ENCODE measurements at places on chromosomes 12 and 14.
A peak's percentile ranks its signal among the peaks of the same experiment; 100 is the strongest.

GRCh38 chr14:81433378-81433777, 33.3 kb upstream of the STON2 start:
- no peak for DNase-seq

DNA sequence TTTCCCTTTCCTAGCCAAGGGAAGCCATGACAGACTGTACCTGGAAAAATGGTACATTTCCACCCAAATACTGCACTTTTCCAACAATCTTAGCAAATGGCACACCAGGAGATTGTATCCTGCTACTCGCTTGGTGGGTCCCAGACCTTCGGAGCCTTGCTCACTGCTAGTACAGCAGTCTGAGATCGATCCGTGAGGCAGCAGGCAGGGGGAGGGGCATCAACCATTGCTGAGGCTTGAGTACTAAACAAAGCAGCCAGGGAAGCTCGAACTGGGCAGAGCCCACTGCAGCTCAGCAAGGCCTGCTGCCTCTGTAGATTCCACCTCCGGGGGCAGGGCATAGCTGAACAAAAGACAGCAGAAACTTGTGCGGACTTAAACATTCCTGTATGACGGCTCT, 218.8 kb downstream of the LRIG3 start:
- DNase-seq, result no peak

GRCh38 chr12:31584782-31585181, 6.2 kb downstream of the DENND5B start:
- DNase-seq, result no peak

- DNase-seq, result no peak
These were observed 186.2 kb upstream of the C14orf180 start for GRCh38 chr14:104393199-104393897.

- no peak for DNase-seq
These were observed 229.7 kb downstream of the SLC25A21 start for GRCh38 chr14:36942522-36943245.

DNA sequence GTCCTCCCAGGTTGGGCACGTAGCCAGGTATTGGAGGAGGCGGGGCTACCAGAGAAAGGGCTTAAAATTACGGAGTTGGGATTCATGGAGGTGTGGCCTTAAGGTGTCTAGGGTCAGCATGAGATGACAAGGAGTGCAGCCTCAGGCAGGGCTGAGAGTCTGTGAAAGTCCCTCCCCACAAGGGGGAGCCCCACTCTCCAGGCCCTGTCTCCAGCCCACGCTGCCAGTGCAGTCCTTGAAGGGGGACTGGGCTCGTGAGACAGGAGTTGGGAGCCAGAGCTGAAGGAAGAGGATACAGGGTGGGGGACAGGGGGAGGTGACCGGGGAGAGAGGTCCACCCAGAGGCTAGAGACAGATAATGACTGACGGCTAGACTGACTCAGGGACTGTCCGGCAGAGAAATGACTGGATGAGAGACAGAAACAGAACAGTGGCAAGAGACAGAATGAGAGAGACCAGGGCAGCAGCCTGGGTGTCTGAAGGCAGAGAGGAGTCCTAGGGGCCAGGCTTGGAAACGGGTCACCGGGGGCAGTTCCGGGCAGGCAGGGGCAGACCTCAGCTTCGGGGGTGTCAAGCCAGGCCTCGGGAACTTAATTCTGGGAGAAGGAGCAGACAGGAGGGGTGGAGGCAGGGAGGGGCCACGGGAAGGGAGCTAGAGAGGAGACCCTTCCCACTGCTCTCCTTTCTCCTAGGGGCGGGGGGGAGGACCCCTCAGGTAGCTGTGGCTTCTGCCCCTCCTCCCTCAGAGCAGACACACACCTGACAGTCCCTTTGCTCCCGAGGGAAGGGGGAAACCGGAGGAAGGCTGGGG, 970 bp downstream of the CDH24 start:
- DNase-seq, result peak; percentile 53

- no peak for DNase-seq
These were observed 8.8 kb downstream of the PLXNC1 start for GRCh38 chr12:94157181-94157580.

GRCh38 chr12:28827861-28828260, 321.2 kb upstream of the FAR2 start:
- no peak for DNase-seq

- no peak for DNase-seq
These were observed 67.7 kb downstream of the ZC3H14 start for GRCh38 chr14:88630565-88630964.

DNA sequence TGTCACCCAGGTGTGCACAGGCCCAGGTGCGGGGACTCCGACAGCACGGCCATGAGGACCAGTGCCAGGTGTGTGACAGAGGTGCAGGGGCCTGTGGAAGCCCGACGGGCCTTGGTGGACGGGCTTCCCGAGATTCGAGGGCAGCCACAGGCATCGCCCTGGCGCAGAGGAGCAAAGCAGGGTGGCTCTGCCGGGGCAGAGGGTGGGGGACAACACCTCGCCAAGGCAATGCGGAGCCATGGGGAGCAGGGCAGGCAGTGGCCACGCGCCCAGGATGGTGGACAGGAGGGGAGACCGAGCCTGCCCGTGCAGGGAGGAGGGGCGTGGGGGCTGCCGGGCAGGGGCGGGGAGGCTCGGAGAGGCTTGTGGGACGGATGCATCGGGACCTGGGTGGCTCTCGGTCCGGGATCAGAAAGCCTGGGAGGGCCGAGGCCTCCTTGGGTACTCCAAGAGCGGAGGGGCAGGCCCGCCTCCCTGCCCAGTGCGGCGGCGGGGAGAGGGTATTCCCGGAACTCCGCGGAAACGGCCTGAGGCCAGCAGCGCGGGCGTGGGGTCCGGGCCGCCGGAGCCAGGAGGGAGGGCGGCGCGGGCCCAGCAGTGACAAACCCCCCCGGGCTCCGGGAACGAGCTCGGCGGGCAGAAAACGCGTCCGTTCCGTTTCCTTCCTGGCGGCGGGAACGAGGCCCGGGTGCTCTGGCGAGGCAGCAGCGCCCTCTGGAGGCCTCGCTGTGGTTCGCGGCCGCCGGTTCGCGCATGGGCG, 1.6 kb downstream of the TMEM121 start:
- DNase-seq, result peak; percentile 71

GRCh38 chr14:97033556-97034081, 236.4 kb downstream of the VRK1 start:
- DNase-seq, result no peak

DNA sequence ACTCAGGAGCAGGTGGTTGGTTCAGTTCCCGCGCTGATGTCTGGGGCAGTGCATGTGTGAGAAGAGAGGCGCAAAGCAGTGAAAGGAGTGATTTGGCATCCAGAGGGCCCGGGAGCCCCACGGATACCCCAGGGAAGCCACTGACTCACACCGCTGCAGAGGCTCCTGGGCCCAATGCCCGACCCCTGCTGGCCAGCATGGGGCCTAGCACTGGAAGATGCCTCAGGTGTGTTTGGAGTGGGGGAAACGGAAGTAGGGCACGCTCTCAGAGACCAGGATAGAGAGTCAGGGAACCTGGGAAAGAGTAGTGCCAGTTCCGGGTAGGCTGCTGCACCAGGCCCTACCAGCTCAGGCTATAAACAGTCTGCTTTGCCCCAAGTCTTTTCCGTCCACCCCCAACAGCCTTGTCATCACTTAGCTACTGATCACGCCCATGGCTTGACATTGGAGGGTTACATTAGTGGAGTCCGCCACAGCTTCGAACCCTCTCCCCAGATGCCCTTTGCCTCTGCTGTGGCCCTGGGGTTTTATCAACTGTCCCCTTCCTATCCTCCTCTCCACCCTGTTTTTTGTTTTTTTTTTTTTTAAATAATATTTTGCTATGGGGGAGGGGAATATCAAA, 9.5 kb upstream of the CSAD start:
- DNase-seq, result peak; percentile 20

DNA sequence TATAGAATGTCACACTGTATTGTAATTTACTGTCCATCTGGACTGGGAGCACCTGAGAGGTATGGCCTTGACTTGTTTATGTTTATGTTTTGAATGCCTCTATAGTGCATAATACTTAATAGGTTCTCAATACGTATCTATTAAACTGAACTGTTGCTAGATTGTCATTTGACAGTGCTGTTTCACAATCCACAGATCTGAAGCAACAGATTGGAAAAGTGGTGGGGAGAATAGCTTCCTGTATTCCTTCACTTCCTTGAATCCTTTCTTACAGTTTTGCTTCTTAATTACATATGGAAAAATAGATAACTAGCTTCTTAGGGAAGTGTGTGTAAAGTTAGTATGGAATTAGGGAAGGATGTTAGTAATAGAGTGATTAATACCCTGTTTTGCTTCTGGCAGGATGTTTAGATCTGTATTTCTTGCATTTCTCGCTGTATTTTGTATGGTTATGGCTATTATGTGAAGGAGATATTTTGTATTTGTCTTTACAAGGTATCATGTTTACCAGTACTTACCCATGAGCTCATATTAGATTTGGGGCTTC, 4.5 kb downstream of the CNOT2 start:
- no peak for DNase-seq

DNA sequence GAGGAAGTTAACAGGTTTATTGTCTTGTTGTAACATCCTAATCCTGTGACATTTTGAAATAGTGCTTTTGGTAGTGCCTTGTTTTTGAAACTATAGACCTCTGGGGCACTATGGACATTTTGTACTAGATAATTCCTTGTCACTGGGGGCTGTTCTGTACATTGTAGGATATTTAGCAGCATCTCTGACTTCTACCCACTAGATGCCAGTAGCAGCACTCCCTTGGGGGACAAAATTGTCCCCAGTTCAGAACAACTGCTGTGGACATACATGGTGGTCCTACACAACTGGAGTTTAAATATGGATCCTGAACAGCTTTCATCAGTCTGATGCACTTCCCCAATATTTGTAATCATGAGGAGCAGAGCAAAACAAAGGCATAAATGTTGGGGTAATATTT, 264.7 kb downstream of the RAD51B start:
- no peak for DNase-seq

Data from stimulated activated CD4-positive, alpha-beta T cell treated with anti-CD3 and anti-CD28 coated beads, Interleukin-1b, Interleukin-23, amount 100 ng/mL, for 1 hour (primary cell).